GM12878 (cell line): ENCODE measurements at places on chromosomes 11 and 22.

GRCh38 chr11:61364012-61364675, 2.0 kb downstream of the TMEM138 start:
- DNase-seq: no peak

DNA sequence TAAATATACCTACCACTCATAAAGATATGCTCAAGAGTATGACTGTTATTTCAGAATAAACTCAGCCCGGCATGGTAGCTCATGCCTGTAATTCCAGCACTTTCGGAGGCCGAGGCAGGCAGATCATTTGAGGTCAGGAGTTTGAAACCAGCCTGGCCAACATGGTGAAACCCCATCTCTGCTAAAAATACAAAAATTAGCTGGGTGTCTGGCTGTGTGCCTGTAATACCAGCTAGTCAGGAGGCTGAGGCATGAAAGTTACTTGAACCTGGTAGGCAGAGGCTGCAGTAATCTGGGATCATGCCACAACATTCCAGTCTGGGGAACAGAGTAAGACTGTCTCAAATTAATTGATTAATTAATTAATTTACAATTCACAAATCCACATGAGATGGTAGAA, 208.2 kb upstream of the PDGFD start:
- DNase-seq: no peak

DNA sequence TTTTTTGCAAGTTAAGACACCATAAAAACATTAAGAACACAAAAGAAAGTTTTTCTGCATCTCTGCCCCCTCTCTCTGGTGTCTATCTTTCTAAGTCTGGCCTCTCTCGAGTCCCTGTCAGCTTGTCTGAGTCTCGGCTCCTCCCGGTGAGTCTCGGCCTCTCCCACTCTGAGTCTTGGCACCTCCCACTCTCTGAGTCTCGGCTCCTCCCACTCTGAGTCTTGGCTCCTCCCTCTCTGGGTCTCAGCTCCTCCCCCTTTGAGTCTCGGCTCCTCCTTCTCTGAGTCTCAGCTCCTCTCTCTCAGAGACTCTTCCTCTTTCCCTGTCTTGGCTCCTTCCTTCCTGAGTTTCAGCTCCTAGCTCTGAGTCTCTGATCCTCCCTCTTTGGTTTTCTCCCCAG, 72.5 kb upstream of the AMPD3 start:
- no peak for DNase-seq

- no peak for DNase-seq
Measured at GRCh38 chr22:19387575-19387974, 44.0 kb downstream of the HIRA start.

- no peak for DNase-seq
Measured at GRCh38 chr22:20109411-20110358, 6.2 kb upstream of the RANBP1 start.

GRCh38 chr11:22780952-22781593, 48.5 kb downstream of the SVIP start:
- no peak for DNase-seq

GRCh38 chr11:108891143-108891542, 226.3 kb downstream of the DDX10 start:
- no peak for DNase-seq

DNA sequence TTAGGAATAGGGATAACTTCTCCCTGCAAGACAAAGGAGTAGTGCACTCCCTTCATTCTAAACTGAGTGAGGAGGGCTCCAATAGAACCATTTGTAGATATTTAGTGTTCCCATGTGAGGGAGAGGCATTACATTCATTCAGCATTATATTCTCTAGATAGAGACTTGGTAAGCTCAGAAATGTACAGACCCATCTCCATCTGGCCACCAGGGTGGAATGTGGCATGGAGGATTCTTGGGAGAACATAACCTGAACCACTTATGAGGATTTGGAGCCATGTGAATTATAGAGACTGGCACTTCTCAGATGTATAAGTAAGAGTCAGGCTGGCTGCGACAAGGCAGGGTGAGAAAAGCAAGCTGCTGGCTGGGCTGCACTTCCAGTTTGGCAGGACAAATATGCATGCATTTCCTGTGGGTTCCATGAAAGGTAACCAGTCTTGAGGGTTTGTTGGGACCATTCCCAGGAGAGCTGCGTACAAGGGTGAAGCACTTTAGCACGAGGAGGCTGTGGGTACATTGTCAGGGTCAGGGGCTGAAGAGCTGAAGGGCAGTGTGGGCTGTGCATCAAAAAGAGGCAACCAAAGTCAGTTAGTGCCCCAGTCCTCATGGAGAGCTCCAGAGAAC, 9.2 kb downstream of the RRP8 start:
- no peak for DNase-seq

- DNase-seq: no peak
Measured at GRCh38 chr22:49948958-49949913, 11.3 kb upstream of the PIM3 start.

DNA sequence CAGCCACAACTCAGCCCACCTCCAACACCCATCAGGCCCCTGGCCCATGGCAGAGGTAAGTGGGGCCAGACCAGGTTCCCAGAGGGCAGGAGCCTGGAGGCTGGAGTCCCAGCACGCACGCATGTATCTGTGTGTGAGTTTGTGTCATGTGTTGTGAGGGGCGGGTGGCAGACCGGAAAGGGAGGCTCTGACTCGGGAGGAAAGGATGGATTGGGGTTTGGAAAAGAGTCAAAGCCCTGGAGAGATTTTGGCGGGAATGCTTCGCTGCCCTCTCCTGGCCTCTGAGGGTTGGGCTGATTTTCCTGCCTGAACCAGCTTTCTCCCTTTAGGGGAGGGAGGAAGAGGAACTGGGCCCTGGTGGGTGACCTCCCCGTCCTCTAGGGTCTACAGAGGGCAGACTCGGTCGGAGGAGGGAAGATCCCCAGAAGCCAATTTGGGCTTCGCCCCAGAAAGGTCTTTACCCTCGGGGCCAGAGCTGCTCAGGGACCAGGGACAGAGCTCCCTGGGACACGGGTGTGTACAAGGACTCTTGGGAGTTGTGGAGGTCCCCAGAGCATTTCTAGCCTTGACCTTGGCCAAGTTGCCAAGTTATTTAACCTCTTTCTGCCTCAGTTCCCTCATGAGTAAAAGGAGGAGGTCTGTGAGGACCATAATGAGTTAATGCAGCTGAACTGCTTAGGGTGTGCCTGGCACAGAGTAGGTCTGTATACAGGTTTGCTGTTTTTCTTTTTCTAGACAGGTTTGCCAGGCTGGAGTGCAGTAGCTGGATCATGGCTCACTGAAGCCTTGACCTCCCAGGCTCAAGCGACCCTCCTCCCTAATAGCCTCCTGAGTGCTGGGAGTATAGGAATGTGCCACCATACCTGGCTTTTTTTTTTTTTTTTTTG, 6.9 kb downstream of the C11orf68 start:
- no peak for DNase-seq

- DNase-seq: peak; percentile 2
Measured at GRCh38 chr11:44286268-44286880, 23.6 kb downstream of the ALX4 start.

- peak; percentile 62 for DNase-seq
Measured at GRCh38 chr11:100910808-100911207, 218.8 kb downstream of the PGR start.

GRCh38 chr11:12319461-12319951, 57.9 kb upstream of the PARVA start:
- DNase-seq: no peak

DNA sequence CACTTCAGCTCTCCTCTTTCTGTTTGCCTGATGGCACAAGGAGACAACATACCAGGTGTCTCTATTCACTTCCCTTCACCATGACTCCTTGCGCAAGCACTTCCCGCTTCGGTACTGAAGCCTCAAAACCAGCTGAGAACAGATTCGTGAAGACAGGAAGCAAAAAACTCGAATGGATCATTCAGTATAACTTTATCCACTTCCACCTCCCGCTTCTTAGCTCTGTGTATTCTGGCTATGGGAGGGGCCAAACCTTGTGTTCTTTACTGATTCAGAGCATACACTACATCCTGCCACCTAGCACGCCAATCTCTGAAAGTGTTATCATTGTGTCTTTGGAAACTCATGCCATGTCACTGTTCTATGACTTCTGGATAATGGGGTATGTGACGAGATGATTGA, 62.2 kb upstream of the ADA2 start:
- no peak for DNase-seq

- no peak for DNase-seq
Measured at GRCh38 chr22:42114721-42115120, 15.9 kb downstream of the CYP2D6 start.

- no peak for DNase-seq
Measured at GRCh38 chr11:121887976-121888557, 227.9 kb downstream of the BLID start.

GRCh38 chr11:133747409-133747808, 97.9 kb downstream of the SPATA19 start:
- DNase-seq: no peak

DNA sequence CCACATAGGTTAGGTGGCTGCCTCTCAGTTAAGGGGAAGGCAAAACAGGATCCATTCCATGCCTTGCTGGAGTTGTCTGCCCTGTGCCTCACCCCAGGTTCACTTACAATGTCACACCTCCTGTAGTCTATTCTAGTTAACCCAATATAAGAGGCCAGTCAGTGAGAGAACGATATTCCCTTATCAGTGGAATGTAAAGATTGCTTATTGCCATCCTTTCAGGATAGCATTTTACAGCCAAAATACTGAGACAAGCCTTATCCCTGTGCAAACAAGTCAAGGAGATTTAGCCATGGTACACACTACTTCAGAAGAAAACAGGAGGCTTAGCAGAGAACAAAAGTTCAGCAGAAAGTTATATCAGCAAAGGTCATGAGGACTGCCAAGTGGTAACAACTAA, 5.5 kb downstream of the CYP2R1 start:
- DNase-seq: no peak

DNA sequence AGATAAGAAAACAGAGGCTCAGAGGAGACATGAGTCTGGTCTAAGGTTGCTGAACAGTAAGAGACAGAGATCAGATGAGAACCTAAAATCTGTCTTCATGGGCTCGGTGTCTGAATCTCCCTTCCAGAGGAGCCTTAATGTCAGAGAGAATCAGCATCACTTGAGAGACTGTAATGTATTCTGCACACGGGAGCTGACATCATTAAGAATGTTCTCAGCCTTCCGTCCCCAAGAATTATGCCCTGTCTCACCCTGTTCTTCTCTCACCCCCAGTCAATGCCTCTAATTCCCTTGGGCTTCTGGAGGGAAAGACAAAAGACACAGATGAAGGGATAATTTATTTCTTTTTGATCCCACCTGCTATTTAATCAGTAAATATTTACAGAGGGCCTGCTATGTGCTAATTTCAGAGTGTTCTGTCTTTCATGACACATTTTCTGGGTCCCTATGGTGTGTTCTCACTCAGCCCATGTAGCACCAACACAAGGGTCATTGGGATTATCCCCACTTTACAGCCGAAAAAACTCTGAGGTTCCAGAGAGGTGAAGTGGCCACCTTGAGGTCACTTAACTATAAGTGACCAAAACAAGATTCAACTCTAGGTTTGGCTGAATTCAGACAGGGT, 61.8 kb downstream of the CD82 start:
- no peak for DNase-seq

DNA sequence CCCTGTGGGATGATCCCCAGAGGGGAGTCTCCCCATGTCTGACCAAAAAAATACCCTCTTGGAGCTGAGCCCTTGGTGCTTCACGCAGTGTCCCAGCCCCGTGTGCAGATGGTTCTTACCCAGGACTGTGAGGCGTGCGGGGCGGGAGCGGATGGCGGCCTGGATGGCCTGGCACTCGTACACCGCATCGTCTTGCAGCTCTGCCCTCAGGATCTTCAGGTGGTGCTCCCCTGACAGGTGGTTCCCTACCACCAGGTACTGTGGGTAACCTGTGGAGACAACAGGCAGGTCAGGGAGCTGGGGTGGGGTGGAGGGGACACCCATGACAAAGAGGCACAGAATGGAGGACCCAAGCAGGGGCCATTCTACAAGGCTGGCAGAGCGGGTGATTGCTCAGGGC, 165.7 kb downstream of the ST3GAL4 start:
- no peak for DNase-seq

- no peak for DNase-seq
Measured at GRCh38 chr11:3955299-3955665, 99.8 kb downstream of the STIM1 start.

DNA sequence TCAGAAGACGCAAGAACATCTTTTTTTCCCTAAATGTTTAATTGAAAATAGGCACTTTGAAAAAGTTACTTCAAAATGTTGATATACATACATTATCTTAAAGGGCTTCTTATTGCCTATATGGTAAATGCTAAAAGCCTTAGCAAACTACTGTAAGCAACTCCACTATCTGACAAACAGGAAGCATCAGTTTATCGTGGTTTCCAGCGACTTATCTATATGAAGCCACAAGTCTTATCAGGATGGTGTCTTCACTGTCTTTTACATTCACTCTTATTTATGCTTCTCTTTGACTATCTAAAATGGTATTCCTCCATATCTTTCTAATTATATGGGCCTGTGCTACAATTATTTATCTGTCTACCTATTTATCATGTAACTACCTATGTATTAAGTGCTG, 2091.9 kb downstream of the LRRC4C start:
- DNase-seq: no peak
